ENCODE measurements at places on chromosomes 12 and 14.

GRCh38 chr14:67837011-67837624 lies 17.5 kb downstream of the RAD51B start:
- DNase-seq = peak; percentile 29

DNA sequence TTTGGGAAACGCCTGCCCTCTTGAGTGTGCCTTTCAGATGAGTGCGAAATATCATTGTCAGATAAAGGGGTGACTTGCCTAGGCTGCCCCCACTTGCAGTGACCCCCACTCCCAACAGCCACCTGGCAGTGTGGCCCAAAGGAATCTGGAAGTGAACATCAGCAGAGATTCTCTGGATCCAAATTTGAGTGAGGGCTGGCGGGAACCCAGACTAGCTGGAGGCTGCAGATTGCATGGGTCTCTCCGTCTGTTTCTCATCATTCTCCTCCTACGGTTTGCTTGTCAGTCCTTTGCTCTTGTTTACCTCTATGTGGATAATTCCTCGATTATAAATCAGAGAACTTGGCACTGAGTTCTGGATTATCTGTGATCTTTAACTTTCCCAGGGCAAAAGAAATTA lies 280.8 kb downstream of the ZFP36L1 start:
- DNase-seq = no peak

DNA sequence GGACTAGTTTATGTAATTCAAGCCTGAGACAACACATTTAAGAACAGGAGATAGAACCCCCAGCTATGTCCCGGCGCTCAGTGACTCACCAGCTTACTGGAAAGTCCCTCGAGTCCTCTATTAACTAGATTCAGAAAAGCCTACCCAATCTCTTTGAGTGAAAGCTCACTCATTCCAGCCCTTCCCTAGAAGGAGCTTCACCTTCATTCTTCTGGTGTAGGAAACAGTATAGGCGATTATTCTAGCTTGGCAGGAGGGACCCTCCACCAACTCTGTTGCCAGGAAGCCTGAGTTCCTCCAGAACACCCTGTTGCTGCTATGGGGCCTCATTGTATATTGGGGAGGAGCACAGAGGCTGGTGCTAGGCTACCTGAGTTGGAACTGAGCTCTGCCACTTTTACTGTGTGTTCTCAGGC lies 57.2 kb upstream of the AEBP2 start:
- peak; percentile 87 for DNase-seq

GRCh38 chr12:117718141-117718540 lies 250.6 kb downstream of the KSR2 start:
- DNase-seq = no peak
